NCI-H187 treated with DMSO at 0.1 percent for 48 hours (cell line): ENCODE measurements at places on chromosomes 1 and 21.
A peak's percentile ranks its signal among the peaks of the same experiment; 100 is the strongest.

GRCh38 chr1:29312469-29313461 is 76.4 kb downstream of the PTPRU start:
- DNase-seq, result no peak

GRCh38 chr21:42009018-42009830 is 936 bp downstream of the ZBTB21 start:
- no peak for DNase-seq

DNA sequence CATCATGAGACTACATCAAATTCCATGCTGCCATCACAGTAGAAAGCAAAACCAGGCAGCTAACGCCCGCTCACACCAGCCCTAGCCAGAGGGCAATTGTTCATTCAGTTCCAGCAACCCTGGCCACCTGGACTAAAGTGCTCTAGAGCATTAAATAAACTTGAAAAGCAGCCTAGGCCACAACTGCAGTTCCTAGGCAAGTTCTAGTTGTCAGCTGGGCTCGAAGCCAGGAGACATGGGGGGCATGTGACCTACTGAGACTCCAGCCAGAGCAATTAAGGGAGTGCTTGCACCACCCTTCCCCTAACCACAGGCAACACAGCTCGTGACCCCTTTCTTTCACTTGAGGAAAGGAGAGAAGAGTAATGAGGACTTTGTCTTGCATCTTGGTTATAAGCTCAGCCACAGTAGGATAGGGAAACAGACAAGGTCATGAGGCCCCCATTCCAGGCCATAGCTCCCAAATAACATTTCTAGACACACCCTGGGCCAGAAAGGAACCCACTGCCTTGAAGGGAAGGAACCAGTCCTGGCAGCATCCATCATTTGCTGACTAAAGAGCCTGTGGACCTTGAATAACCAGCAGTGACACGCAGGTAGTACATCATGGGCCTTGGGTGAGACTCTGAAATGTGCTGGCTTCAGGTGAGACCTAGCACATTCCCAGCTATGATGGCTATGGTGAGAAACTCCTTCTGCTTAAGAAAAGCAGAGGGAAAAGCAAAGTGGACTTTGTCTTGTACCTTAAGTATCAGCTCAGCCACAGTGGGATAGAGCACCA is 77.0 kb downstream of the ZZZ3 start:
- no peak for DNase-seq

DNA sequence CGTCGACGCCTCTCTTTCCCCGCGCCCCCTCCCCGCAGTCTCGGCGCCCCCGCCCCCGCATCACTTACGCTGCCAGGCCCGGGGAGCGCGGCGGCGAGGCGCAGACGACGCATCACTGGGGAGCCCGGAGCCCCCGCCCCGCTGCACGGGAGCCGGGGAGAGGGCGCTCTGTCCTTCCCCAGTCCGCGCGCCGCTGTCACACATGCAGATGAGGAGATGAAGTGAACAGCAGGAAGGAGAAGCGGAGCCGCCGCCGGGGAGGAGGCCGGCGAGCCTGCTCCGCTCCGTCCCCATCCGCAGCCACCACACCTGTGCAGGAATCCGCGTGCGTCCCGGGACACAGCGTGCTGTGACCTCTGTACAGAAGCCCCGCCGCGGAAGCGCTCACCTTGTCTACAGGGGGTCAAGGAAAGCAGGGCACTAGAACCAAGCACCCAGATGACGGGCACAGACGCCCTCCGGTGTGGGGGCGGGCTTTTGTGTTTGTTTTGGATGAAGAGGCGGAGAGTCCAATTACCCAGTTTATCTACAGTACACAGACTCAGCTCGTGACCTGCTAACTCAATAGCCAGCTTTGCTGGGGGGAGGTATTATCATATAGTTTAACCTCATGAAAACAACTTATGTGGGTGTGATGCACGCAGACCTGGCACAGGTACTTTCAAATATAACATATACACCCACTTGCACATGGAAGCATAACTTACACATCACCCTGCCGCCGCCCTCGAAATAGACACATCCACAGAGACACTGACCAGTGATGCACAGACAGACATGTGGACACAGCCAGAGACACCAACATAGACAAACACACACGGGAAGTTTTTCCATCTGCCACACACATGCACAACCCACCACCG is 12.4 kb downstream of the KLHDC8A start:
- DNase-seq, result no peak

DNA sequence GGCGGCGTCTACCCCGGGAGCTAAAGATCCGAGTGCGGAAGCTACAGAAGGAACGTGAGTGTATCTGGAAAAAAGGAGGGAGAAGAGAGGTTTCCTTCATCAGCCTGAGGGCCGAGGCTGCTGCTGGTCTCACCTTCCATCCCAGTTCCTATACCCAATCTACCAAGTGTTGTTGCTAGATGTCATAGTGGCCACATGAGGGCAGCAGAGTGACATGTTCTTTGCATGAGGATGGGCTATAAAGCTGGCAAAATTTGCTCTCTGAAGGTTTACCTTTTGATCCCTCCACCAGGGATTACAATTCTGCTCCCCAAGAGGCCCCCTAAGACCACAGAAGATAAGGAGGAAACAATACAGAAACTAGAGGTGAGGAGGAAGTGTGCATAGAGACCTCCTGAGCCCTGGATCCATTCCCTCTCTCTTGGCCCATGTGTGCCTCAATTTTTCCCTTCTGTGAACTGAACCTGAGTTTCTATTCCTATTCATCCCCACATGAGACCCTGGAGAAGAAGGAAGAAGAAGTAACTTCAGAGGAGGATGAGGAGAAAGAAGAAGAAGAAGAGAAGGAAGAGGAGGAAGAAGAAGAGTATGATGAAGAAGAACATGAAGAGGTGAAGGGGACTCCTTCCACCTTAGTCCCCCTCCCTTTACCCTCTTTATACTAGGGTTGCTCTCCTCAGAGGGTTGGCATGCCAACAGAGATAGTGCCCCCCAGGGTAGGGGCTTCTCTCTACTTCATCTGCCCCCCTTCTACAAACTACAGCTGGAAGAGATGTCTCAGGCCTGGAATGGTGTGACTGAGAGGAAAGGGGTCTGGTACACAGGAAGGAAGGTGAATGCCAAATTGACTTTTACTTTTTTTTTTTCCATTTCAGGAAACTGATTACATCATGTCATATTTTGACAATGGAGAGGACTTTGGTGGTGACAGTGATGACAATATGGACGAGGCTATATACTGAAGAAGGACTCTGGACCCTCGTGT is 13.3 kb downstream of the POLR3GL start:
- DNase-seq, result peak; percentile 87

- no peak for DNase-seq
These were observed 79.0 kb downstream of the HS2ST1 start for GRCh38 chr1:86993269-86993985.

DNA sequence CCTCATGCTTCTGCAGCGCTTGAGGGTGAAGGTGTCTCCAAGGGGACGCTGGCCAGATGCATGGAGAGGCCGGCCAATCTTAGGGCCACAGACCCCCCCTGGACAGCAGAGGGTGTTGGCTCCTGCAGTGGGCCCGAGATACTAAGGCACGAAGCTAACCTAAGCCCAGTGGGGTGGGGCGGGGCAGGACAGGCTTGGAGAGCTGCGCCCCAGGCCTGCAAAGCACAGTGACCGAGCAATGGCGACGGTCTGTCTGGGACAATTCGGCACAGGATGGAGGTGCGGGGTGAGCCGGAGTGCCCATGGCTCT is 1.3 kb downstream of the FNDC10 start:
- DNase-seq, result no peak

DNA sequence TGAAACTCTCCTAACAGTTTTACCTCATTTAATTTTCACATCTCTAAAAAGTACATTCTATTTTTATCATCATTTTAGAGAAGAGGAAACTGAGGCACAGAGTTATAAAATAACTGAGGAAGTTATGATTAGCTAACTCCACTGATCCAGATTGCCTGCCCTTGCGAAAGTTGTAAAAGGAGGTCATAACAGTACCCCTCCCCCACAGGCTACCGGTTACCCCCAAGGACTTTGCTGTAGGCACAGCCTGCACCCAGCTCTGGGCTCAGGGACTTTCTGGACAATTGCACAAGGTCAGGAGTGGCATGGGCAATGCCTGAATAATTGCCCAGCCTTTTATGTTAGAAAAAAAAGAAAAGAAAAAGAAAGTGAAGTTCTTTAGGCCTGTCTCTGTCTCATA is 22.7 kb downstream of the PIGM start:
- no peak for DNase-seq

GRCh38 chr1:116246174-116246573 is 126.9 kb upstream of the ATP1A1 start:
- no peak for DNase-seq

GRCh38 chr1:145855426-145855948 is 3.4 kb downstream of the PIAS3 start:
- no peak for DNase-seq

- DNase-seq, result no peak
These were observed 10.7 kb upstream of the GATAD2B start for GRCh38 chr1:153933430-153933829.
